ENCODE measurements at places on chromosomes 3 and 15. TPM values are rescaled to one million over a fixed set of nuclear protein-coding genes. Genes with fewer than 3 reads are reported as not detected.

SYNPR gene
- total RNA-seq = not detected

PIF1 gene
- total RNA-seq = 1.6 TPM

RBP2 gene
- 5.3 TPM for total RNA-seq

CORO2B gene
- total RNA-seq = 4.9 TPM

TNFSF10 gene
- total RNA-seq = 23.0 TPM

XCR1 gene
- 0.16 TPM for total RNA-seq
